ENCODE measurements at places on chromosomes 3 and 15. TPM values are rescaled to one million over a fixed set of nuclear protein-coding genes. Genes with fewer than 3 reads are reported as not detected.
A peak's percentile ranks its signal among the peaks of the same experiment; 100 is the strongest.

The MAP1A gene
- total RNA-seq = 18.6 TPM

The KY gene
- total RNA-seq = not detected

DNA sequence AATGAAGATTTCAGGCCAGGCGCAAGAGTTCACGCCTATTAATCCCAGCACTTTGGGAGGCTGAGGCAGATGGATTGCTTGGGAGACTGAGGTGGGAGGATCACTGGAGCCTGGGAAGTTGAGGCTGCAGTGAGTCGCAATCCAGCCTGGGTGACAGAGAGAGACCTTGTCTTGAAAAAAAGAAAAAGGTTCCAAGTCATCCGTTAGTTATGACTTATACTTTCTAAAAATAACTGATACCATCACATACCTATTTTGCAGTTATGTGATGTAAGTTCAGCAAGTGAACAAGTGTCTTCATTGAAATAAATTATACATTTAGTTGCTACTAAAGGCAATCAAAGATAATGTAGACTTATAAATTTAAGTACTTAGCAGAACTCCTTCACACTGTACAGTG, 22.1 kb downstream of the CLPX start:
- no peaks in the 10 kb centered on the region for H3K4me1 ChIP-seq
- H3K27me3 ChIP-seq = no peaks in the 10 kb centered on the region

GRCh38 chr3:182005701-182006100, 294.0 kb downstream of the SOX2 start:
- no peaks in the 10 kb centered on the region for H3K27me3 ChIP-seq
- H3K4me1 ChIP-seq = no peaks in the 10 kb centered on the region
- H3K27ac ChIP-seq = no peak overlapping the region
- peak; percentile 34 for DNase-seq
- no peaks in the 10 kb centered on the region for H3K36me3 ChIP-seq

- H3K4me1 ChIP-seq = peaks cover 27% of the 10 kb centered on the region
- peak overlapping the region; percentile 9 for H3K27ac ChIP-seq
- DNase-seq = no peak
- H3K27me3 ChIP-seq = no peaks in the 10 kb centered on the region
- H3K36me3 ChIP-seq = no peaks in the 10 kb centered on the region
These were observed 55.5 kb downstream of the FNDC3B start for GRCh38 chr3:172094621-172095557.

- H3K4me3 ChIP-seq = no peak overlapping the region
- H3K36me3 ChIP-seq = no peaks in the 10 kb centered on the region
- no peak overlapping the region for H3K27ac ChIP-seq
- no peaks in the 10 kb centered on the region for H3K27me3 ChIP-seq
- H3K4me1 ChIP-seq = peaks cover 7% of the 10 kb centered on the region
- no peak for DNase-seq
These were observed 28.3 kb downstream of the CMSS1 start for GRCh38 chr3:99845999-99846398.

GRCh38 chr3:19595884-19596283, 338.1 kb downstream of the EFHB start:
- no peak for DNase-seq
- H3K4me1 ChIP-seq = no peaks in the 10 kb centered on the region
- no peaks in the 10 kb centered on the region for H3K27me3 ChIP-seq
- no peaks in the 10 kb centered on the region for H3K36me3 ChIP-seq
- no peak overlapping the region for H3K4me3 ChIP-seq
- no peak overlapping the region for H3K27ac ChIP-seq

- H3K4me3 ChIP-seq = no peak overlapping the region
- no peaks in the 10 kb centered on the region for H3K27me3 ChIP-seq
- no peak for DNase-seq
- H3K36me3 ChIP-seq = no peaks in the 10 kb centered on the region
These were observed 32.2 kb downstream of the PEX5L start for GRCh38 chr3:180004542-180004941.

DNA sequence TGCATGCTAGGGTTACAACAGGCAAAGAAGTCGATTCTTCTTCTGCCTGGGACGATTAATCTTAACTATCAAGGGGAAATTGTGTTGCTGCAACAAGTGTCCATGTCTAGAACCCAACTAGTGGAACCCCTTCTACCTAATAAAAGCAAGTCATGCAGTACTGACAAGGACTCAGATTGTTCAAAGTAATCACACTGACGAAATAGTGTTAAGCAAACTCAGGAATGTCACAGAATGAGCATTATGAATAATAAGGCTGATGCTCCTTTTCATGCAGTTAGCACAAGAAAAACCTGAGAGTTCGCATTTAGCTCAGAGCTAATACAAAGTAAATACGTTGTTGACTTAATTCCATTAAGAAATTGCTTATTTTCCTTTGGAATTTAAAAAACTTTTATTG, 47.5 kb upstream of the TRIM42 start:
- H3K36me3 ChIP-seq = no peaks in the 10 kb centered on the region
- DNase-seq = no peak
- no peaks in the 10 kb centered on the region for H3K27me3 ChIP-seq
- H3K4me1 ChIP-seq = no peaks in the 10 kb centered on the region

DNA sequence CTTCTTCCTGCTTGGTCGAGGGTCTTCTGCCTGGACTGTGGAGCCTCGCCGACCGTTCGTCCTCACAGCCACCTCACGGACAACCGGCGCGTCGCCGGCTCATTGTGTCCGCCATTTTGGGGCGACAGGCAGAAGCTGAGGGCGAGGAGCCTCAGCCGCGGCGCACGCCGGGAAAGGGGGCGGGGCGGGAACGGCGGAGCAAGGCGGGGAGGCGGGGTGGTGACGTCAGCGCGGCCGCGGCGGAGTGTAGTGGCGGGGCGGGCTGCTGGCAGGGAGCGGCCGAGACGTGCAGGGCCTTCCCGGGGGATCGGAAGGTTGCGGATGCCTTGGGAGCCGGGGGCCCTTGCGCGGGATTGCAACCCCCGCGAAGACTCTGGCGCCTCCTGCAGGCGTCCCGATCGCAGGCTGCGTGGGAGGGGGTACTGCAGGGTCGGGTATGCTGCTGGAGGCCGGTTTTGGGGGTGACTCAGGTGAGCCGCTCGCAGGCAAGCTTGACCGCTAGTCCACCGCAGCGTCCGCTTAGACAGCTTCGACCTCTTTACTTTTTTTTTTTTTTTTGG, at the start of gene WDR82:
WDR82 (minus strand) TSS at position 140 of the 560 bp plus-strand sequence. CDS start 288 bp downstream, outside the sequence.
- peak within 1 kb of the TSS; percentile 73 for H3K4me3 ChIP-seq
- no peaks in the 10 kb centered on the region for H3K27me3 ChIP-seq
- peaks cover 25% of the 10 kb centered on the region for H3K36me3 ChIP-seq
- H3K4me1 ChIP-seq = peaks cover 12% of the 10 kb centered on the region
- peak within 1 kb of the TSS; percentile 95 for H3K27ac ChIP-seq
- DNase-seq = peak; percentile 87

Measured in K562 (cell line).